Effector memory CD8-positive, alpha-beta T cell (primary cell): ENCODE measurements at places on chromosomes 6 and 20.

- DNase-seq: no peak
Measured at GRCh38 chr6:166813461-166813860, 142.9 kb downstream of the RNASET2 start.

- no peak for DNase-seq
Measured at GRCh38 chr20:36881888-36882287, 6.0 kb downstream of the TLDC2 start.

GRCh38 chr20:12891643-12892042 lies 117.1 kb upstream of the SPTLC3 start:
- DNase-seq: no peak

GRCh38 chr6:126107475-126108166 lies 121.3 kb downstream of the TRMT11 start:
- no peak for DNase-seq

GRCh38 chr6:152775428-152775827 lies 24.8 kb downstream of the VIP start:
- no peak for DNase-seq
